ENCODE measurements at places on chromosomes 2 and 18.
A peak's percentile ranks its signal among the peaks of the same experiment; 100 is the strongest.

- no peak overlapping the region for H3K4me3 ChIP-seq
- H3K36me3 ChIP-seq = no peaks in the 10 kb centered on the region
- no peak for DNase-seq
- no peaks in the 10 kb centered on the region for H3K4me1 ChIP-seq
- H3K27ac ChIP-seq = no peak overlapping the region
These were observed 30.7 kb downstream of the LYPD6B start for GRCh38 chr2:149068996-149069888.

DNA sequence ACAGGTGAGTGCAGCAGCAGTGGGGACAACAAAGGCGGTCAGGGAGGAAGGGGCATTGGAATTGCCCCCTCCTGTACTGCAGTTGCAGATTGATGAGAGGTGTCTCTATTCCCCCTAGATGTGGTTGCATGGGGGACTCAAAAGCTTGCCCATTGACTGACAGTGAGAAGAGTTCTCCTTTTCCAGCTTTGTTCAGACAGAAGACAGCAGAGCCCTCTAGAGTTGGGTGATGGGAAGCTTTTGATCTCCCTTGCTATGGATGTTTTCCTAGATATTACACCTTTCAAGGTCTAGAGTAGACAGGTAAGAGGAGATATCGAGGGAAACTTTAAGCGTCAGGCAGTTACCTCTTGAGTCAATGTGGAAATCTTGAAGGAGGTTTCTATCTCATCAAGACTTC, 2.9 kb downstream of the PROKR1 start:
- no peak overlapping the region for H3K4me3 ChIP-seq
- DNase-seq = no peak
- peaks cover 5% of the 10 kb centered on the region for H3K27me3 ChIP-seq
- no peaks in the 10 kb centered on the region for H3K36me3 ChIP-seq

GRCh38 chr2:39642051-39642718, 23.5 kb upstream of the TMEM178A start:
- no peak for DNase-seq
- no peaks in the 10 kb centered on the region for H3K36me3 ChIP-seq
- H3K27ac ChIP-seq = no peak overlapping the region
- no peaks in the 10 kb centered on the region for H3K27me3 ChIP-seq
- no peaks in the 10 kb centered on the region for H3K4me1 ChIP-seq
- H3K4me3 ChIP-seq = no peak overlapping the region

GRCh38 chr2:191303140-191304005, 58.2 kb downstream of the MYO1B start:
- H3K4me1 ChIP-seq = peaks cover 2% of the 10 kb centered on the region

DNA sequence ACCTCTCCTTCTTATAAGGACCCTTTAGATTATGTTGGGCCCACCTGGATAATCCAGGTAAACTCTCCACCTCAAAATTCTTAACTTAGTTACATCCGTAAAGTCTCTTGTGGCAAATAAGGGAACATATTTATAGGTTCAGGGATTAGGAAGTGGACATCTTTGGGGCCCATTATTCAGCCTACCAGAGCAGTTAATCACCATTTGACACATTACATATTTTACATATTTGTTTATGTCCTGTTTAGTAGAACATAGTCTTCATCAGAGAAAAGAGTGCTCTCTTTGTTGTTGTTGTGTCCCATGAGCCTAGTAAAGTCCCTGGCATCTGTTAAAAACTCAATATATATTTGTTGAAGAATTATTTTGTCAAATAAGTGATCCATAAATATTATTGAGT, 134.0 kb upstream of the SPATS2L start:
- H3K27ac ChIP-seq = no peak overlapping the region
- no peak for DNase-seq
- H3K4me1 ChIP-seq = peaks cover 12% of the 10 kb centered on the region
- no peak overlapping the region for H3K4me3 ChIP-seq
- H3K36me3 ChIP-seq = peaks cover 7% of the 10 kb centered on the region

DNA sequence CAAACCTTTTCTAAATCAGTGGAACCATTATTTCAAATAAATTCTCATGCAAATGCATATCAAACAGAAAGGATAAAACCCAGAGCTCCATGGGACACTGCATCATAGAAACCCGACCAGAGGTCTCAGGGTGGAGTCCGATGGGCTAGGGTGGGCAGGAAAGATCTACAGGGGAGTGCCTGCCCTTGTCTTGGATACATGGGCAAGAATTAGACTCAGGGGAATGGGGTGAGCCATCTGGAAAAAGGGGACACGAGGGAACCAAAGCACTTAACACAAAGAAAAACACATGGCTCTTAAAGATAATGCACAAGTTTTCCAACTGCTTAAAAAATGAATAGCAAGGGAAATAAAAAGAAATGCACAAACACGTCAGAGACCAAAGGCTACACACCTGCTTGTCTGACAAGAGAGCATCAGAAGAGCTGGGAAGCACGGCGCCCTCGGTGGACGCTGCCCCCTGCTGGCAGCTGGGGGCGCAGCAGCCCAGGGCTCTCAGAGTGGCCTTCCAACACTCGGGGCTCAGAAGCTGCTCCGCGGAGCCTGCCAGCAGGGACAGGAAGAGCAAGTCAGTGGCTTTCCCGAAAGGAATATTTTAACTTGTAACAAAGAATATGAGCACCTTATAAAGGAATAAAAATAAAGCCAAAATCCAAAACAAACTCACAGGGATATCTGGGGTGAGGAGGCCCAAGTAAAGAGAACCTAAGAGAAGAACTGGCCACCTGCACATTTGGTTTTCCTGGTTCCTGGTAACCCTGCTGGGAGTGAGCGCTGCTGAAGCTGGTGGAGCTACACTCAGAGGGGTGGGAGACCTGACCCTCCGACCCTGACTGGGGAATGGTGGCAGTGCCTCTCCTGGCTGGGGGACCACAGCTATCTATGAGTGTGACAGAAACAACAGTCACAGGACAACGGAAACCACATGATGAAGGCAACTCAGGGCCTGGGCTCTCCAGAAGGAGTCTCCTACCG, 54.5 kb downstream of the SIGLEC15 start:
- H3K36me3 ChIP-seq = peaks cover 16% of the 10 kb centered on the region
- peak; percentile 84 for DNase-seq

DNA sequence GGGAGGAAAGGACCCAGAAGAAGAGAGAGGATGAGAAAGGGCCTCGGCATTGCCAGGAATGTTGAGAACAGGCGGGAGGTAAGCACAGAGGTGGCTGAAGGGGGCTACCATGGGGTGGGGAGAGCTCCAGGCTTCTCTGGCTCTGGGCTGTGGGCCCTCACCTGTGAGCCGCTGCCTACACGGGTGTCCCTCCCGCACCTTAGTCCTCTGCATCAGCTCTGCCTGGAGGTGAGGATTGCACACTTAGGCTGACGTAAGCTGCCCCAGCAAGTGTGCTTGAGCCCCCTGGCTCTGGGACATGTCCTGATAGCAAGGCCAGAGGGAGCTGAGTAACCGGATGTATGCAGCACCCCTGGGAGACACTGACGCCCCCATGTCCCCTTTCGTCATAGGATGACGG, 33.9 kb downstream of the TMEM18 start:
- H3K4me3 ChIP-seq = no peak overlapping the region
- H3K4me1 ChIP-seq = 0 out of 2 replicates have a peak, but pooled peaks cover 2% of the 10 kb centered on the region
- no peaks in the 10 kb centered on the region for H3K27me3 ChIP-seq
- DNase-seq = peak; percentile 8
- H3K36me3 ChIP-seq = peaks cover 4% of the 10 kb centered on the region

GRCh38 chr2:240626531-240627300, 1.4 kb downstream of the GPR35 start:
- no peak overlapping the region for H3K27ac ChIP-seq
- no peaks in the 10 kb centered on the region for H3K27me3 ChIP-seq
- no peaks in the 10 kb centered on the region for H3K36me3 ChIP-seq
- DNase-seq = peak; percentile 29
- H3K4me3 ChIP-seq = no peak overlapping the region

- H3K27ac ChIP-seq = no peak overlapping the region
- no peak overlapping the region for H3K4me3 ChIP-seq
- peaks cover 5% of the 10 kb centered on the region for H3K36me3 ChIP-seq
- no peaks in the 10 kb centered on the region for H3K27me3 ChIP-seq
- DNase-seq = no peak
These were observed 112.8 kb upstream of the SLC39A10 start for GRCh38 chr2:195543902-195544894.

DNA sequence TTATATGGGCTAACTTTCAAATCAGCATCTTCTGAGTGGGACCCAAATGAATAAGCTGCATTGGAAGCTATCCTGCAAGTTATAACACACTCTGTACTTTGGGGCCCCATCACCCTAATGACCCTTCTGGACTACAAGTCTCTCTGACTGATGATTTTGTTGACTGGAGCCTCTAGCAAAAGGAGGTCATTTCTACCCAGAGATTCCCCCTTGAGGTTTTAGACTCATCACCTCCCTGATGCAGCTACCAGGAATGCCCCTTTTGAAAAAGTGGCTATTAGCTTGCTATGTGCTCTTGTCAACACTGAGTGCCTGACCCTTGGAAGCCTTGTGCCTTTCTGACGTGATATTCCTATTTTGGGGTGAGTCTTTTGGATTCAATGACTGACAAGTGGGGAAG, 54.5 kb upstream of the NEMP2 start:
- H3K4me3 ChIP-seq = no peak overlapping the region
- DNase-seq = no peak
- H3K4me1 ChIP-seq = no peaks in the 10 kb centered on the region

- no peak overlapping the region for H3K27ac ChIP-seq
- H3K4me3 ChIP-seq = no peak overlapping the region
- no peaks in the 10 kb centered on the region for H3K36me3 ChIP-seq
These were observed 70.6 kb downstream of the MBP start for GRCh38 chr18:77061946-77062517.

- H3K27me3 ChIP-seq = no peaks in the 10 kb centered on the region
- H3K4me1 ChIP-seq = peaks cover 24% of the 10 kb centered on the region
- no peak overlapping the region for H3K4me3 ChIP-seq
- H3K36me3 ChIP-seq = peaks cover 53% of the 10 kb centered on the region
- no peak overlapping the region for H3K27ac ChIP-seq
- DNase-seq = no peak
These were observed 11.1 kb downstream of the OBSL1 start for GRCh38 chr2:219560037-219560892.

GRCh38 chr2:128736689-128737545, 418.2 kb upstream of the HS6ST1 start:
- no peaks in the 10 kb centered on the region for H3K4me1 ChIP-seq
- no peaks in the 10 kb centered on the region for H3K36me3 ChIP-seq
- H3K27ac ChIP-seq = no peak overlapping the region
- H3K4me3 ChIP-seq = no peak overlapping the region

GRCh38 chr2:235444101-235444597, 49.7 kb upstream of the AGAP1 start:
- no peak overlapping the region for H3K27ac ChIP-seq
- no peaks in the 10 kb centered on the region for H3K4me1 ChIP-seq
- no peaks in the 10 kb centered on the region for H3K27me3 ChIP-seq

- H3K4me3 ChIP-seq = no peak overlapping the region
- H3K27me3 ChIP-seq = no peaks in the 10 kb centered on the region
- peaks cover 8% of the 10 kb centered on the region for H3K36me3 ChIP-seq
- no peak overlapping the region for H3K27ac ChIP-seq
- H3K4me1 ChIP-seq = peaks cover 3% of the 10 kb centered on the region
These were observed 59.1 kb downstream of the NCK2 start for GRCh38 chr2:105803773-105804172.

DNA sequence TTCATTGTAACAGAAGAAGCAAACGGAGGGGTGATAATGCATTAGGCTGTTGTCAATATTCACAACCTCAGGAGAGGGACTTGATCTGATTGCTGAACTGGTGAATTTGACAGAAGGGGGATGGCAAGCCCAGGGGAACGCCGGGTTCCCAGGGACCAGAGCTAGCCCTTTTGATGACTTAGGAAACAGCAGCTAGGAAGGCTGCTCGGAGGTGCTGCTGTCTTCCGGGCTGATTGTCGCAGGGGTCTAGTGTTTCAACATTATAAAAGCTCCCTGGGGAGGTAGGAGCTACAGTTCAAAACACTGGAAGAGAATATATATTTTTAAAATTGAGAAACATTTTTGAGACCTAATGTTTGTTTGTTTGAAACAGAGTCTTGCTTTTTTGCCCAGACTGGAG, 47.3 kb downstream of the CD8B2 start:
- H3K4me1 ChIP-seq = peaks cover 2% of the 10 kb centered on the region
- DNase-seq = no peak
- H3K4me3 ChIP-seq = no peak overlapping the region
- no peak overlapping the region for H3K27ac ChIP-seq
- no peaks in the 10 kb centered on the region for H3K27me3 ChIP-seq

- H3K27me3 ChIP-seq = no peaks in the 10 kb centered on the region
- H3K27ac ChIP-seq = no peak overlapping the region
- no peak for DNase-seq
- H3K4me1 ChIP-seq = no peaks in the 10 kb centered on the region
- no peaks in the 10 kb centered on the region for H3K36me3 ChIP-seq
- H3K4me3 ChIP-seq = no peak overlapping the region
These were observed 11.0 kb upstream of the KYNU start for GRCh38 chr2:142866426-142866825.

GRCh38 chr2:73964223-73964622, 20.5 kb upstream of the TET3 start:
- H3K4me3 ChIP-seq = no peak overlapping the region
- H3K27ac ChIP-seq = no peak overlapping the region
- H3K4me1 ChIP-seq = no peaks in the 10 kb centered on the region
- no peaks in the 10 kb centered on the region for H3K27me3 ChIP-seq

GRCh38 chr2:65687614-65688013, 255.2 kb upstream of the SPRED2 start:
- 0 out of 2 replicates have a peak, but pooled peaks cover 2% of the 10 kb centered on the region for H3K4me1 ChIP-seq
- H3K27me3 ChIP-seq = no peaks in the 10 kb centered on the region
- no peak overlapping the region for H3K27ac ChIP-seq

DNA sequence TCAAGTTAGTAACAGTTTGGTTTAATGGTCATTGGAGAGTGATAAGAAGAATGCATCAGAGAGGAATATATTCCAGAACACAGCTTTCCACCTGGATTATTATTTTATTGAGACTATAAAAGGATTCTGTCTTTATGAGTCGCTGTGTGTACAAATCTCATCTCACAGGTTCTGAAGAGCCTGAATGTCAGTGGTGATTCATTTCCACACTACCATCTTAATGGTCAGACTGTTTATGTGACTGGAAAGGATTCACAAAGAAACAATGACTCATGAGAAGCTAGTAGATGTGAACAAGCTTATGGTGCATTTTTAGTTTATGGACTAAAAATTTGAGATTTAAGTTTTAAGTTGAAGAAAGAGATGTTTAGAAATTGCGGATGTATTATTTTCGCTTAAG, 685.4 kb upstream of the NRXN1 start:
- no peak for DNase-seq
- peaks cover 3% of the 10 kb centered on the region for H3K36me3 ChIP-seq
- H3K4me3 ChIP-seq = no peak overlapping the region
- H3K27me3 ChIP-seq = no peaks in the 10 kb centered on the region
- no peak overlapping the region for H3K27ac ChIP-seq
- no peaks in the 10 kb centered on the region for H3K4me1 ChIP-seq

DNA sequence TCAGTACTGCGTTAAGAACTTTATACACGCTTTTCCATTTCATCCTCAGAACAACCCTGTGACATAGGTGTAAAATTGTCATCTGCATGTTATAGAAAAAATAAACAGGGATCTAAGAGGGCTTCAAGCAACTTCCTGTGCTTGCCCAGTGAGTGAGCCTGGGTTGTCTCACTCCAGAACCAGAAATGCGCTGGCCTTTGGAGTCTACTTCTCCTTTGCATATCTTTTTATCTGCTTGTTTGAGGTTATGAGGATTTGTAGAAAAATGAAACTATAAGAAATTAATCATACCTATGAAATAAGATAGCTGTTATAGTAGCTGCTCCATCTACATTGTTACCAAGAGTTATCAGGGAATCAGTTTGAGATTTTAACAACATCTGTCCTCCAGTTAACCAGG, 55.3 kb upstream of the CABYR start:
- no peak for DNase-seq
- no peaks in the 10 kb centered on the region for H3K4me1 ChIP-seq
- H3K4me3 ChIP-seq = no peak overlapping the region
- H3K36me3 ChIP-seq = peaks cover 7% of the 10 kb centered on the region

GRCh38 chr2:213934560-213934959, 476.3 kb upstream of the VWC2L start:
- no peak for DNase-seq
- no peak overlapping the region for H3K4me3 ChIP-seq
- H3K36me3 ChIP-seq = no peaks in the 10 kb centered on the region
- no peak overlapping the region for H3K27ac ChIP-seq

Data from H9 (cell line).